Stromal cell of bone marrow (primary cell): ENCODE measurements at places on chromosomes 5 and 9.
A peak's percentile ranks its signal among the peaks of the same experiment; 100 is the strongest.

GRCh38 chr5:105865834-105866233 is 1804.9 kb downstream of the EFNA5 start:
- DNase-seq: no peak

- no peak for DNase-seq
Measured at GRCh38 chr9:1155602-1156001, 105.4 kb downstream of the DMRT2 start.

GRCh38 chr5:21195145-21195544 is 1207.1 kb upstream of the CDH18 start:
- DNase-seq: no peak

GRCh38 chr5:122165559-122166078 is 36.3 kb downstream of the ZNF474 start:
- no peak for DNase-seq

DNA sequence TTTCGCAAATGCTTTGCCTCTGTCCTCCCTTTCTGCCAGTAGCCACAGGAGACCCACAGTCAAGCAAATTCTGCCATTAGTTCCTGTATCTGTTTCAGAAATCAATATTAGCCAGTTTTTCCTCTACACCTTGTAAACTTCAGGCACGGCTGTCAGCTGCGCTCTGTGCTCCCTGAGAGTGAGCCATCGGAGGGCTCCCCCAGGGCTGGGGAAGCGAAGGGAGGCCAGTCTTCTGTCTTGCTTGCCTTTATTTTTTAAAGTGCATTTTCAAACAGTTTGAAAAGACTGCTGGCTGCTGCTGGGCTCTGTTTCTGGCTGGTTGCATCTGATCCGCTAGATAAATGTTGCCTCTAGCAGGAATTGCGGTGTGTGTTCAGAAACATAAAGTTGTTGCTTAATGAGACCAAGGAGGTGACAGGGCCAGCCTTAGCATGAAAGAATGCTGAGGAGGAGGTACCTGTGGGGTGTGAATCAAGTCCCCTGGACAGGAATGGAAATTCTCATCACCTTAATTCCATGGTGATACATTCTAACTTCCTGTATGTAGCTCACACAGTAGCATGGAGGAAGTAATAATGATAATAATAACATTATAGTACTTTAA is 421.7 kb upstream of the KIF2A start:
- DNase-seq: no peak

- no peak for DNase-seq
Measured at GRCh38 chr9:18611971-18612370, 138.0 kb downstream of the ADAMTSL1 start.

- no peak for DNase-seq
Measured at GRCh38 chr5:68067291-68067690, 148.3 kb upstream of the PIK3R1 start.

GRCh38 chr9:136222906-136223285 is 18.0 kb upstream of the LHX3 start:
- DNase-seq: no peak

- DNase-seq: no peak
Measured at GRCh38 chr5:133902511-133903118, 65.8 kb downstream of the C5orf15 start.

DNA sequence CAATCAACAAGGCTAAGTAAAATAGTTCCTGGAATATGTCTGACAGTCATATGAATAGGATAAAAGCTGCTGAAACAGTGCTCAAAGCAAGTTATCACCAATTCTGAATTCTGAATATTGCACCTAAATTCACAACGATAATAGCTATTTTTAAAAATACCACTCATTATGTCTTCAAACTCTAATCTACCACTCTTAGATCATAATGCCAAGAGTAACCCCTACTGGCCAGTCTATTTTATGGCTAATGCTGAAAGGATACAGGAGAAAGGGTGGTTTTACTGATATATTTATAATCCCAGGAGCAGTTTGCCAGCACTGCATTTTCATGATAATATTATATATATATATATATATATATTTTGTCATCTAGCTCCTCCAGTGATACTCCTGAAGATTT is 232.8 kb downstream of the PDE4D start:
- peak; percentile 8 for DNase-seq

GRCh38 chr5:7488734-7489133 is 92.8 kb downstream of the ADCY2 start:
- DNase-seq: no peak

DNA sequence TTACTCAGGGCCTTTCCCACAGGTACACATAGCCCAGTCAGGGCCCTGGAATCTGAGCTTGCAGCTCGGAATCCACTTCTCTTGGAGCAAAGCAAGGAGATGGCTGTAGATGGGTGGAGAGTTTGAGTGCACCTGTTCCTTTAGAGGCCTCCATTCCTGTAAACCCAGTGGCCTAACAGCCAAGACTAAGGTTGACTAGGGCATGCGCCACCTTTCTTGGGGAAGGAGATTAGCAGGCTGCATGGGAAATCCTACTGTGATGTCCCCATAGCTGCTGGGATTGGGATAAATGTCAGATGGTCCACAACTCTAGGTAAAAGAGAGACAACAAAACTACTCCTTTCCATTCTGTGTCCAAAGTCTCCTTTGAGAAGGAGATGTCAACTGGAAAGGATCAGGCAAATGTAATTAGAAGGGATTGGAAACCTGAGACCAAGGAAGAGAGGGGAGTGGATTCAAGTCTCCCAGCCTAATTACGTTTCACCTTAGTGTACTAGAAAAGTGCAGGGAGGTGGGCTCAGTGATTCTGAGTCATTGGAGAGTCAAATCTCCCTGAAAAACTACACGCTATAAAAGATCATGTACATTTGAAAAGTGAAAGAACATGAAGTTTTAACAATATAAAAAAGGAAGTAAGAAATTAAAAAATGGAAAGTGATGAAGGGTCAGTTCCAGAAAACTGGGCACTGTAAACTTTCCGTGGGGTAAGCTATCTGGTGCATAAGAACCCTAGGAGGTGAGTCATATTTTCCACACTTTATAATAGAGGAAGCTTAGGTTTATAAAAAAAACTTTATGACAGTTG is 104.2 kb downstream of the SEC61B start:
- DNase-seq: peak; percentile 38

GRCh38 chr9:115976781-115977180 is 176.8 kb upstream of the PAPPA start:
- DNase-seq: no peak

GRCh38 chr5:170488570-170488969 is 15.2 kb upstream of the KCNIP1 start:
- DNase-seq: no peak

GRCh38 chr5:71810023-71810422 is 90.9 kb downstream of the CARTPT start:
- DNase-seq: no peak

DNA sequence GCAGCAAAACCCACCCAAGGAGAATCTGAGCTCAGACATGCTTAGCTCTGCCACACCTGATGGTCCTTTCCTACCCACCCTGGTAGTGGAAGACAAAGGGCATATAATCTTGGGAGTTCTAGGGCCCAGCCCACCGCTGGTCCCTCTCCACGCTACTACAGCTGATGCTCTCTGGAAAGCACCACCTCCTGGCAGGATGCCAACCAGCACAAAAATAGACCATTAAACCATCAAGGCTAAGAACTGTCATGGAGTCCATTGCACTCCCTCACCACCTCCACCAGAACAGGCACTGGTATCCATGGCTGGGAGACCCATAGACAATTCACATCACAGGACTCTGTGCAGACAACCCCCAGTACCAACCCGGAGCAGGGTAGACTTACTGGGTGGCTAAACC is 111.0 kb upstream of the IL7R start:
- no peak for DNase-seq

DNA sequence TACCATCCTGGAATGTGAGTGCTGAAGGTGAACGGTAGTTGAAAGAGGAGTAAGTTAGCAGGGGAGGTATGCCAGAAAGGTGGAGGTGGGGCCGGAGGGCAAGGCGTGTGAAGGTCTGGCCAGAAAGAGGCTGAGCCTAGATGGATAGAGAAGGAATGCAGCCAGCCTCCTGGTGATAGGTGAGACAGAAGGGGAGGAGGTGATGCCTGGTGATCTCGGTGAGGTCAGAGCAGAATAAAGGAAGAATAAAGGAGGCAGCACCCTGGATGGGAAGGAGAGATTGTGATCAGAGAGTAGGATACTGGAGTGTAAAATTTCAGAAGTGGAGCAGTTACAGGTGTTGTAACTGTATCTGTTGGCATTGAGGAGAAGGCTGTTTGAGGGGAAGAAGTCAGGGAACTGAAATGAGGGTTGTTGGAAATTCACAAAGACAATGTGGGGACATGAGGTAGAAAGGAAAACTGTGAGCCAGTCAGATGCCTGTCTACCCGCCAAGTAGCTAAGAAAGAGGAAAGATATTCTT is 2.0 kb downstream of the GNG10 start:
- no peak for DNase-seq

GRCh38 chr5:113064806-113065205 is 88.2 kb downstream of the DCP2 start:
- DNase-seq: no peak

- DNase-seq: no peak
Measured at GRCh38 chr5:150556859-150557508, 49.1 kb downstream of the NDST1 start.

GRCh38 chr5:11476866-11477265 is 427.4 kb downstream of the CTNND2 start:
- no peak for DNase-seq

GRCh38 chr5:138752951-138753793 is at the start of gene CTNNA1:
Gene CTNNA1, plus strand, starts transcription at chr5:138753425. Its CDS starts 28,500 bp downstream, at chr5:138781925.
- peak; percentile 39 for DNase-seq

- no peak for DNase-seq
Measured at GRCh38 chr5:145360936-145361335, 474.2 kb downstream of the PRELID2 start.

DNA sequence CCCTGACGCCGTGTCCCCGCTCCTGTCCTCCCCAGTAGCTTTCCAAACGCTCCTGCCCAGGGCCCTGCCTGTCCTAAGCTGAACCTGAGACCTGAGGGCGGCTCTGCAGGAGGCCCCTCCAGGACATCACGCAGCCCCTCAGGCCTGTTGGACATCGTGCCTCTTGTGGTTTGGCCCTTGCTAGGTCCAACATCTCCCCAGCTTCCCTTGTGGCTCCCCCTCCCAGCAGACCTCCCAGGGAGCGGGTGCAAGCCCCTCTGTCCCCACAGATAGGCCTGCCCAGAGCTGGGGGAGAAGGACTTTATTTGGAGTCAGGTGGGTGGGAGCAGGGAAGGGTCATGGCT is 4.1 kb downstream of the OBP2B start:
- no peak for DNase-seq

DNA sequence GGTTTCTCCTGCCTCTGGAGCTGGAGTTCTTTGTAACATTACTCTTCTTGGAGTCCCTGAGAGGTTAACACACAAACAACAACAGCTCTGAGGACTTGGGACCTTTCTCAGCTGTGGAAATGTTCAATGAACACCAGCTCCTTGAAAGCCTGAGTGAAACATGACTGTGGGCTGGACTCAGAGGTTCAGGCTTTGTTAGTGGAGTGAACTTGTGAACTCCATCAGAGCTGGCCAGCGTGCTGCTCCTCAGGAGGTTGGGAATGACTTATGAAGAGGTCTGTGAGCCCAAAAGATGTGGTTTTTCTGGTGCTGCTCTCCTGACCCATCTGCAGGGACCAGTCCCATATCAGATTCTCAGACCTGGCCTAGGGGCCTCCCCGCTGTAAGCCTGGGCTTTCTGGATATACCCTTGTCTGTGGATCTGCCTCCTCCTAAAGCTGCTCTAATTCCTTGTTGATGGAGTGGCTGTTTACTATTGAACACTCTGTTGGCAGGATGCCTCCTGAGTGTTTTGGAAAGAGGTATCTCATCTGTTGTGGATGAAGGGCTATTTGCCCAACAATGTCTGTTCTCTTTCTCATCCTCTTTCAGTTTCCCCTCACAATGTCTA is 170.0 kb upstream of the GDNF start:
- no peak for DNase-seq

DNA sequence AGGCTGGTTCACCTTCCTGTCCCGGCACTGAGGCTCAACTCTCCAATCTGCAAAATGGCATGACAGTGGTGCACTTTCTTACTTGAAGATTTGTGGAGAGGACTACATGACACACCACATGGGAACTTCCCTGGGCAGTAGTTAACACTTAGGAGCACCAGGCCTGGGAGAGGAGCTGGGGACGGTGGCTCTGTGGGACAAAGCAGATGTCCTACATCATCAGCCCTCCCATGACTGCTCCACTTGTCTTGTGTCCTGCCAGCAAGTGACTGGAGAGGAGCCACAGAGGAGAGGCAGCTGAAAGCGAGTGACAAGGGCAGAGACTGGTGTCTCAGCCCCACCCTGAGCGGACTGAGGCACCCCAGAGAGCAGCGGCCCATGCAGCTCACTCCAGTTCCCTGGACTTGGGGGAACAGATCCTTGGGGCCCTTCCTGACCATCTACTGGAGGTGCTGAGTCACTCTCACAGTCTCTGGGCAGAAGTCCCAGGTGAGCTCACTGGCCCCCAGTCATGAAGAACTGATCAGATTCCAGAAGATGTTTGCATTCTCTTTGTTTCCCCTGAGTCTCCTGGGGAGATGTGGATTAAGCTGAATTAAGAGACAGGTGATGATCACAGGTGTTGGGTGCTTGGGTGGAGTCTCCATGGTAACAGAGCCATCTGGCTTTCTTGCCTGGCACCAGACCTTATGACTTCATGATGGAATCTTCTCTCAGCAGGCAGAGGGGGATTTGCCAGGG is 13.2 kb upstream of the SLC25A48 start:
- no peak for DNase-seq

- no peak for DNase-seq
Measured at GRCh38 chr5:177301503-177302165, 1.9 kb downstream of the RAB24 start.

DNA sequence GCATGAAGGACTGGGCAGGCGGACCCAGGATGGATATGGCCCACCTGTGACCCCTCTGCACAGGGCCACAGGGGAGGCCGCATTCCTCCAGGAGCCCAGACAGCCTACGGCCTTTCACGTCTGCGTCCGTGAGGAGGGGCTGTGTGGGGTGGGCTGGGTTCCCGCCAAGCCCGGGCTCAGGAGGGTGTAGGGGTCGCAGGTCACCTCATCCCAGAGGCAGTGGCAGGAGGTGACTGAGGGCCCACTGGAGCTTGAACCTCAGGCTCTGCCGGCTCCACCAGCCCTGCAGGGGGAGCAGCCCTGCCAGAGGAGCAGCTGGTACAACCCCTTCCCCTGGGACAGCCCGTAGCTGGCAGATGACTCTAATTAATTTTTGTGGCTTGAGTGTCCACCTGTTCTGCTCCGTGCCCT is 40.7 kb upstream of the CACNA1B start:
- no peak for DNase-seq
